Esophagus (tissue), 2 donors: ENCODE measurements at places on chromosomes 7 and 10. TPM values are rescaled to one million over a fixed set of nuclear protein-coding genes. Genes with fewer than 3 reads are reported as not detected.

AQP1 gene
- 28.9 TPM for polyA plus RNA-seq

TAS2R4 gene
- 0.11 TPM for polyA plus RNA-seq

NPC1L1 gene
- polyA plus RNA-seq: 0.65 TPM

PLXDC2 gene
- polyA plus RNA-seq: 11.9 TPM

C1QL3 gene
- polyA plus RNA-seq: not detected

ARHGEF35 gene
- 20.1 TPM for polyA plus RNA-seq

DRGX gene
- 0.04 TPM for polyA plus RNA-seq

TM9SF3 gene
- 29.6 TPM for polyA plus RNA-seq
